ENCODE measurements at places on chromosomes 1 and 21.

DNA sequence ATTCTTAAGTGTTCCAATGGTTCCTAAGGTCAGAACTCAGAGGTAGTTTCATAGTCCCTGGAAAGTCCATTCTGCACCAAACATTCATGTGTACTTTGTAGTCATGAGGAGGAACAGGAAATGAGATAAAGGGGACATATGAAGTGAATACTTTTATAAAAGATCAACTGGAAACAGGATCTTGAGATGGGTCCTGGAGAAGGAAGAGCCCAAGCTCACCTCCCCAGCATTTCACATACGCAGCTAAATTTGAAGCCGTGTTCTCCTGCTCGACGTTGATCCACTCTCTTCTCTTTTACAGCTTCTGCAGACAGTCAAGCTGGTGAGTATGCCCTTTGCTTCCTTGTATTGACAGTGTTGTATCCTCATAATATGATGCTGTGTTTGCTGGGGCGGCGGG is 429 bp downstream of the FCGR2A start:
- no peaks in the 10 kb centered on the region for H3K27me3 ChIP-seq
- H3K4me3 ChIP-seq: no peak overlapping the region
- no peak overlapping the region for H3K27ac ChIP-seq
- DNase-seq: no peak
- H3K4me1 ChIP-seq: peaks cover 25% of the 10 kb centered on the region
- H3K36me3 ChIP-seq: no peaks in the 10 kb centered on the region

GRCh38 chr1:157995583-157996169 is 2.2 kb downstream of the KIRREL1 start:
- H3K27ac ChIP-seq: no peak overlapping the region
- no peak overlapping the region for H3K4me3 ChIP-seq
- H3K27me3 ChIP-seq: peaks cover 19% of the 10 kb centered on the region
- no peaks in the 10 kb centered on the region for H3K4me1 ChIP-seq

- H3K36me3 ChIP-seq: no peaks in the 10 kb centered on the region
- no peaks in the 10 kb centered on the region for H3K4me1 ChIP-seq
- no peak for DNase-seq
- H3K27me3 ChIP-seq: peaks cover 12% of the 10 kb centered on the region
- H3K27ac ChIP-seq: no peak overlapping the region
- H3K4me3 ChIP-seq: no peak overlapping the region
These were observed 250.6 kb downstream of the PRDM2 start for GRCh38 chr1:13950637-13951036.

DNA sequence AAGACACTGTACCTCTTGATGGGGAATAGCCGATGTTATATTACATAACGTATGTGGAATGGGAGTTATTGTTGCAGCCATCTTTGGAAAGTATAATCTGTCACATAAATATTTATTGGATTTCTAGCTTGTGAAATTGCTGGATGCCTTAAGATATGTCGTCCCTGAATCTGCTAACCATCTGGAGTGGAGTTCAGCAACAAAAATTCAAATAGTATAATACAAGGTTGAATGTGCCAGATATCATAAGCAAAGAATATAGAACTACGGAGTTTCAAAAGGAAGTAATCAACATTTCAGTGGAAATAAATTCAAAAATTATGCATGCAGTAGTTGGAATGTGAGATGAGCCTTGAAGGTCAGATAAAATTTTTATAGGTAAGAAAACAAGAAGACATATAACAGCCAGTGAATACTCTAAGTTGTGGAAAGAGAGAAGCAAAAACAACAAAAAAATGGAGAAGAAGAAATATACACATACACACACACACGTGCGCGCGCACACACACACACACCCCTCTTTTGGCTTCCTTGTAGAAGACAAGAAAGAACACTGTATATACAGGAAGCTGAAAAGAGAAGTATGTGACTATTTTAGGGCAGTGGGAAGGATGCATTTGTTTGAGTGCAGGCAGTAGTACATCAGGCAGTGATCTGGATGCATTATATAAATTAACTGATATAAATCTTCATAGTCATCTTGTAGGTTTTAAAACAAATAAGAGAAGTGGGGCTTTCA is 516.7 kb downstream of the KCNT2 start:
- H3K4me3 ChIP-seq: no peak overlapping the region
- no peaks in the 10 kb centered on the region for H3K36me3 ChIP-seq
- no peaks in the 10 kb centered on the region for H3K4me1 ChIP-seq
- H3K27me3 ChIP-seq: no peaks in the 10 kb centered on the region
- no peak overlapping the region for H3K27ac ChIP-seq

- no peaks in the 10 kb centered on the region for H3K27me3 ChIP-seq
- peaks cover 29% of the 10 kb centered on the region for H3K36me3 ChIP-seq
- peaks cover 21% of the 10 kb centered on the region for H3K4me1 ChIP-seq
- peak; percentile 46 for DNase-seq
- H3K4me3 ChIP-seq: no peak overlapping the region
- no peak overlapping the region for H3K27ac ChIP-seq
These were observed 21.7 kb downstream of the TMEM53 start for GRCh38 chr1:44652445-44653106.

GRCh38 chr1:196517193-196517592 is 91.0 kb downstream of the KCNT2 start:
- no peak for DNase-seq
- H3K4me3 ChIP-seq: no peak overlapping the region
- H3K27me3 ChIP-seq: no peaks in the 10 kb centered on the region
- no peaks in the 10 kb centered on the region for H3K4me1 ChIP-seq
- H3K27ac ChIP-seq: no peak overlapping the region

GRCh38 chr1:228362884-228363450 is 43.7 kb downstream of the TRIM11 start:
- H3K27me3 ChIP-seq: no peaks in the 10 kb centered on the region
- H3K27ac ChIP-seq: no peak overlapping the region

GRCh38 chr1:71298633-71299032 is 217.8 kb upstream of the ZRANB2 start:
- H3K4me3 ChIP-seq: no peak overlapping the region
- no peaks in the 10 kb centered on the region for H3K27me3 ChIP-seq
- DNase-seq: no peak
- no peak overlapping the region for H3K27ac ChIP-seq
- H3K36me3 ChIP-seq: no peaks in the 10 kb centered on the region

DNA sequence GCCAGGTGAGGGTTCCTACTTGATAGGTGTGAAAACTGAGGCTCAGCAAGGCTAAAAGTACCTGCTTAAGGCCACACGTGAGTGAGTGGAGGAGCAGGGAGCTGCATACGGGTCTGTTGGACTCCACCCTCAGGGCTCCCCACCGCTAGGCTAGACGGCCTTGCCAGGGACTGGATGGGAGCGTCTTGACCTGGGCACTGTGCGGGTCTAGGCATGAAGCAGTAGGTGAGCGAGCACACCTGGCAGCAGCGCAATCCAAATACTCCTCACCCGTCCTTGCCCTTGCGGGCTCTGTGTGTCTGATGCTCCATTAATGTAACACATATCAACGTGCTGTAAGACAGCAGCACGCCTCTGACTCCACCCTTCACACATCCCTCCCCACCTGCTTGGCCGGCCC is 94.0 kb downstream of the LACTBL1 start:
- H3K4me1 ChIP-seq: no peaks in the 10 kb centered on the region
- no peaks in the 10 kb centered on the region for H3K36me3 ChIP-seq
- no peak overlapping the region for H3K4me3 ChIP-seq
- H3K27me3 ChIP-seq: peaks cover 50% of the 10 kb centered on the region

DNA sequence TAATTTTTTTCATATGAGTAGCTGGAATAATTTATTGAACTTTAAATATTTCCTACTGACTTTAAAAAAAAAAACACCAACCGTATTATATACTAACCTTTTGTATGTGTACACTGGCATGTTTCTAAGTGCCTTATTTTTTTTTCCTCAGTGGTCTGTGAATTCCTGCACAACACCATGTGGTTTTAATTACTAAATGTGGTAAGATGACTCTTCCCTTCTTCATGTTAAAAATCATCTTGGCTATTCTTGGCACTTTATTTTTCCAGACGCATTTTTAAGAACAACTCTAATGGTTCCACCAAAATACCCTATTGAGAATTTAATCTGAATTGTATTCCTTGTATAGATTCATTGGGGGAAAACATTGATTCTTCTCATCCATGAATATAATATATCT is 28.4 kb downstream of the PPP2R5A start:
- no peak overlapping the region for H3K27ac ChIP-seq
- DNase-seq: no peak
- H3K4me3 ChIP-seq: no peak overlapping the region
- H3K36me3 ChIP-seq: no peaks in the 10 kb centered on the region

DNA sequence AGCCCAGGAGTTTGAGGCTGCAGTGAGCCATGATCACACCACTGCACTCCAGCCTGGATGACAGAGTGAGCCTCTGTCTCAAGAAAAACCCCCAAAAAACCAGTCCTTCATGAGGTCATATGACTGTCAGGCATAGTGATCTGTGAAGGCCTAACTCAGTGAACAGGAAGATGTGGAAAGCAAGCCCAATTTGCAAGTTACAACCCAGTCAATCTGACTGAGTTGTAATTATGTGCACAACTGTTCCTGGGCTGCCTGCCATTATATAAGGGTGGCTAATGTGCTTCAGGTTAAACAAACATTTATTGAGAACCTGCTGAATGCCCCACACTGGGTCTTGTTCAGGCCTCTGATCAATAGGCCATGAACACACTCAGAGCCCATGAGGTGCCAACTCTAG is 38.2 kb upstream of the KIRREL1 start:
- H3K4me3 ChIP-seq: no peak overlapping the region
- DNase-seq: no peak
- H3K36me3 ChIP-seq: no peaks in the 10 kb centered on the region

DNA sequence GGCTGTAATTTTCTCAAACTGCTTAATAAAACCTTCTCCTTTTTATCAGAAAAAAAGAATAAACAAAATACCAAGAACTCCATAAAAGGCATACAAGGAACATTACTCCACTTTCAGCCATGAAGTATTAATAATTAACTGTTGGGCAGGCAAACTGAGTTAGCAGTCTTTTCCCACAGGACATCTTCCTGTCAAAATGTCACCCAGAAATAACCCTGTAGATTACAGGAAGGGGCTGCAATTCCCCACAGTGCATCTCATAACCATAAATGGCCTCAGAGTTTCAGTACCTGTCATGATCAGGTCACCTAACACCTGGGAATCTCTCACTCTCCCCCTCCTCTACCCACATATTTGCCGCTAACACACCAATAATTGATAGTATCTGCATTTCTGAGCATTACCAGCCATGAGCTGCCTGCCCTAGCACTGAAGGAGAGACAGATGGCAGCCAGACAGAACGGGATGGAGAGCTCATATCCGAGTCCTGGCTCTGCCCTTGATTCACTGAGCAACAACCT is 475.0 kb downstream of the SMYD3 start:
- peak; percentile 11 for DNase-seq
- no peak overlapping the region for H3K4me3 ChIP-seq
- peak overlapping the region; percentile 11 for H3K27ac ChIP-seq
- no peaks in the 10 kb centered on the region for H3K36me3 ChIP-seq
- H3K27me3 ChIP-seq: no peaks in the 10 kb centered on the region

- H3K36me3 ChIP-seq: peaks cover 41% of the 10 kb centered on the region
- H3K4me1 ChIP-seq: peaks cover 24% of the 10 kb centered on the region
- no peak overlapping the region for H3K27ac ChIP-seq
- H3K4me3 ChIP-seq: no peak overlapping the region
- no peaks in the 10 kb centered on the region for H3K27me3 ChIP-seq
These were observed 7.8 kb downstream of the CAPZB start for GRCh38 chr1:19477284-19478249.

GRCh38 chr1:72837781-72838180 is 555.4 kb upstream of the NEGR1 start:
- DNase-seq: no peak
- no peaks in the 10 kb centered on the region for H3K4me1 ChIP-seq
- H3K36me3 ChIP-seq: no peaks in the 10 kb centered on the region

- H3K4me1 ChIP-seq: peaks cover 75% of the 10 kb centered on the region
- no peaks in the 10 kb centered on the region for H3K36me3 ChIP-seq
- no peak for DNase-seq
- H3K4me3 ChIP-seq: no peak overlapping the region
- peak overlapping the region; percentile 3 for H3K27ac ChIP-seq
These were observed 141.7 kb upstream of the NRIP1 start for GRCh38 chr21:15206514-15206913.

GRCh38 chr1:89311757-89312156 is 39.1 kb upstream of the GBP5 start:
- H3K4me1 ChIP-seq: no peaks in the 10 kb centered on the region
- no peaks in the 10 kb centered on the region for H3K27me3 ChIP-seq
- no peak overlapping the region for H3K27ac ChIP-seq

GRCh38 chr1:43043695-43044094 is 85.0 kb upstream of the SLC2A1 start:
- no peak overlapping the region for H3K4me3 ChIP-seq
- H3K27me3 ChIP-seq: no peaks in the 10 kb centered on the region
- H3K27ac ChIP-seq: no peak overlapping the region
- H3K36me3 ChIP-seq: no peaks in the 10 kb centered on the region

- H3K4me3 ChIP-seq: no peak overlapping the region
- DNase-seq: no peak
- H3K36me3 ChIP-seq: no peaks in the 10 kb centered on the region
- H3K27ac ChIP-seq: no peak overlapping the region
- H3K27me3 ChIP-seq: no peaks in the 10 kb centered on the region
- H3K4me1 ChIP-seq: no peaks in the 10 kb centered on the region
These were observed 27.3 kb downstream of the LHX9 start for GRCh38 chr1:197944485-197944884.

DNA sequence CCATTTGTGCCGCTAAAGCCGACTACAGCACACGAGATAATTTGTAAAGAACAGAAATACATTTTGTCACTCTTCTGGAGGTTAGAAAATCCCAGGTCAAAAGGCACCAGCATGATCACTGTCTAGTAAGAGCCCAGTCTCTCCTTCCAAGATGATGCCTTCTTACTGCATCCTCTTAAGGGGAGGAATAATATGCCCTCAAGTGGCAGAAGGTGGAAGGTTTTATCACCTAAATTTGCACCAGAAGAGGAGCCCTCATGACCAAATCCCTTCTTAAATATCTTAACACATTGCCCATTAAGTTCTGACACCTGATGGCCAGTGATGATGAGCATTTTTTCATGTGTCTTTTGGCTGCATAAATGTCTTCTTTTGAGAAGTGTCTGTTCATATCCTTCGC is 326.7 kb upstream of the RGS18 start:
- H3K4me1 ChIP-seq: no peaks in the 10 kb centered on the region
- no peak for DNase-seq
- no peak overlapping the region for H3K4me3 ChIP-seq
- no peak overlapping the region for H3K27ac ChIP-seq
- no peaks in the 10 kb centered on the region for H3K36me3 ChIP-seq

GRCh38 chr1:43952731-43953346 is 6.1 kb downstream of the IPO13 start:
- H3K4me1 ChIP-seq: peaks cover 11% of the 10 kb centered on the region
- no peaks in the 10 kb centered on the region for H3K27me3 ChIP-seq
- DNase-seq: no peak
- no peak overlapping the region for H3K27ac ChIP-seq

DNA sequence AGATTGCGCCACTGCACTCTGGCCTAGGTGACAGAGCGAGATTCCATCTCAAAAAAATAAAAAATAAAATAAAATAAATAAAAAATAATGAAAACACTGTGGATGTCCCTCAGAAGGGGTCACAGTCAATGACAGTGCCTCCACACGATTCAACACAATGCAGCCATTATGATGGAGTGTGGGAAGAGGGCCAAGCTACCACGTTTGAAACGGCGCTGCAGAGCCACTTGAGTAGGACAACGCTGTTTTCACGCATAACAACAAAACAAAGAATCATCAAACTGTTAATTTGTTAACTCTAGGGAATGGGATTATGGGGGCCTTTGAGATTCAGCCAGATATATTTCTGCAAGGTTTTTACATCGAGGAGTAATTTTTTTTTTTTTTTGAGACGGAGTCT is 36.5 kb downstream of the NKAIN1 start:
- no peak for DNase-seq
- H3K27ac ChIP-seq: no peak overlapping the region
- no peak overlapping the region for H3K4me3 ChIP-seq
- no peaks in the 10 kb centered on the region for H3K27me3 ChIP-seq
- H3K4me1 ChIP-seq: peaks cover 3% of the 10 kb centered on the region
